ENCODE measurements at places on chromosomes 16 and 17.

DNA sequence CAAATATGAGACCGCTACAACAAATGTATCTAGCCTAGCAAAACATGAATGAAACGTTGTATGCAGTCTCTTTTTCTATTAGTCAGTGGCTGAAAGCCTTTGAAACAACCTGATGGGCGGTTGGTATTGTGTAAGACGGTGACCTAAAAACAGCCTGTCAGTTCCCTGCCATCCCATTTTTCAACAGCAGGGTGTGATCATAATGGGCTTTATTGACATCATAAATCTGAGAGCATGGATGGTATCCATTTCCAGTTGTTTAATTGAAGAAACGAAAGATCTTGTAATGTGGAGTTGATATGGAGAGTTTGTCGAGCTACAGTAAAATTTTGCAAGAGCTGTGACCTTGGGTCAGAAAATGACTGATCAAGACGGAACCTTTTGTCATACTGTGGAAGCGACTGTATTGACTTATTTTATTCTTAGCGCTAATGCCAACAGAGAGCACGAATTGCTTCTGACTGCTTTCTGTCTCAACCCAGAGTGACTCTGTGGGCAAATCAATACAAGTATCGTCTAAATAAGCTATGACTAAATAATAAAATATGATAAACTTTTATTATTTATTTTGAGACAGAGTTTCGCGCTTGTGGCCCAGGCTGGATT is 12.3 kb upstream of the MEIOB start:
- no peak for DNase-seq

DNA sequence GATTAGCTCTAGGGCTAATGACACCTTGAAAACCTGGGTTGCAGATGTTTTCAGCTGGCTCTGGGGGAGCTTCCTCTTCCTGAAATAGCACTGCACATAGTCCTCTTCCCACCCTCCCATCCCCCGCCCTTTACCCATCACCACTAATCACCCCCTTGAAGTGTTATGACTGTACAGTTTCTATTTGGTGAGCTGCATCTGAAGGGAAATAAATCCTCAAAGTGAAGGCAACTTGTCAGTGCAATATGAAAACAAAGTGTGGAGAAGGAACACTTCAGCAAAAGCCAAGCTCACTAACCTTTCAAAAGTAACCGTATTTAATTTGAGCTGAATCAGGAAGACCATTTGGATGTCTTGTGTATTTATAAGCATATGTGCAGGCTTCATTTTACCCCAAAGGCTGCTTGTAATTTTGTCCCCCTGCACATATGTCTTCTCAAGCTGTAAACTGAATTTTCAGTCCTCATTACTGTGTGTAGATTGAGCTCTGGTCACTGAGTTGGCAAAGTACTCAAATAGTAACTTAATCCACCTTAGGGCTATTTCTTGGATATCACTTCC is 44.1 kb upstream of the CA10 start:
- no peak for DNase-seq

DNA sequence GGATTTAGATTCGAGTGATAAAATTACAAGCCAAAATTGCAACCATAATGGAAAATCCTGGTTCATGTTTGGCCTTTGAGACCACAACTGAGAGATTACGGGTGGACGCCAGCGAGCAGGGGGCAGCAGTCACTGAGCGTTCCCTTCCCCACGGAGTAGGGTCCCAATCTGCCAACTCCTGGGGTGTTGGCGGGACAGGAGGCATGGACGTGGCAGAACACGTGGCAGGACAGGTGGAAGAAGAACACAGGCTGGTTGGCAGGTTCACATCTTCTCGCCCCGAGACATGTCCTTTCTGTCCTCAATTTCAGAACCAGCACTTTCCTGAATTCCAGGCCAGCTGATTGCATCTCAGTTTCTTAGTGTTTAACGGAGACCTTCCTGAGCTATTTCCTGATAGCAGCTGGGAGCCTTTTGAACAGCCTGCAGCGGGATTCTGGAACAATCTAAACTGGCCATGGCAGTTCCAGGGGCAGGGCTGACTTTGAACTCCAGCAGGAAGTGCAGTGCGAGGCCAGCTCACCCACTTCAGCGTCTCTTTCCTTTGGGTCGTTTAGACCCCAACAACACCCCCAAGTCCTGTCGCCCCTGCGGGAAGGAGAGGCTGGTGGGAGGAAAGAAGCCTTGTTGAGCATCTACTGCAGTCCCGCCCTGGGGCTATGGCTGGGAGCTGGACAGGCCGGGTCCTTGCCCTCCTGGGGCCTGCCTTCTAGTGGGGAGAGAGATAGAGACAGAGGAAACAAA is 159.1 kb upstream of the FOXF1 start:
- no peak for DNase-seq

- DNase-seq, result no peak
Observed at GRCh38 chr16:3554351-3554928, 22.8 kb downstream of the NLRC3 start.

DNA sequence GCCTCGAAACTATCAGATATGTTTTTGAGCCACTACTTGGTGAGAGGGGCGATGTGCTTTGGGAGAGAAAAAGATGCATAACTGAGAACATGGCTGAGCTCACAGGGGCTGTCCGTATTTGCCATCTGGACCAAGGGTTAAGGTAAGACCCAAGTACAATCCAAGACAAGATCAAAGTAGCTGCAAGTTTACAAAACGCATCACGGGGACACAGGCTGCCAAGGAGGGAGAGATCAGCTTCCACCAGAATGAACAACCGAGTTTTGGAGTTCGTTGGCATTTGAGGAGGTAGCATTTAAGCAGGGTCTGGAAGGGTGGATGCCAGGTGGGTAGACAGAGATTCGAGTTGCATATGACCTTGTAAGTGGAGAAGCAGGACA is 2.2 kb downstream of the PITPNC1 start:
- DNase-seq, result no peak

DNA sequence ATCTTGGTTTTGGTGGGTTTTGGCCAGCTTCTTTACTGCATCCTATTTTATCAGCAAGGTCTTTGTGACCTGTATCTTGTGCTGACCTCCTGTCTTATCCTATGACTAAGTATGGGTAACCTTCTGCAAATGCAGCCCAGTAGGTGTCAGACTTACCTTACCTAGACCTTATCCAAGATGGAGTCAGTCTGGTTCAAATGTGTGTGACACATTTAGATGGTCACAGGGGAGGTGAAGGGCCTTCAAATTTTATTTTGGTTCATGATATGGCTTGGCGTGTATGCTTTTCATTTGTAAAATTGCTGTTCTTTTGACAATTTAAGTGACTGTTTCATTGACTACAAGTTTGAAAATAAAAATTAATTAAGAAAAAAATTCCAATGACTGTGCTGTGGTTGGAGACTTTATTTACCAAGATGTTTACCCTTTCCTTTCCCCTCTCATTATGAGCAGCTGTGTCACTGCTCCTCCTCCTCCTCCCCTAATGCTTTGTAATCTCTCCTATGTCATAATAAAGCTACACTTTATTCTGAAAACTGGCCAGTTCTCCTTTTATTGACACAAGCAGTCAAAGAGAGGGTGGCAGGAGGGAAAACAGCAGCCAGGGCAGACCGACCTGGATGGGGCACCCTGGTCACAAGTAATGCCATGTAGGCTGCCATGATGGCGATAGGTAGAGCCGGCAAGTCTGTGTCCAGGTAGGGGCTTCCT is 49.4 kb downstream of the TNFRSF13B start:
- no peak for DNase-seq

GRCh38 chr16:27495191-27495590 is 54.5 kb downstream of the GTF3C1 start:
- DNase-seq, result no peak

DNA sequence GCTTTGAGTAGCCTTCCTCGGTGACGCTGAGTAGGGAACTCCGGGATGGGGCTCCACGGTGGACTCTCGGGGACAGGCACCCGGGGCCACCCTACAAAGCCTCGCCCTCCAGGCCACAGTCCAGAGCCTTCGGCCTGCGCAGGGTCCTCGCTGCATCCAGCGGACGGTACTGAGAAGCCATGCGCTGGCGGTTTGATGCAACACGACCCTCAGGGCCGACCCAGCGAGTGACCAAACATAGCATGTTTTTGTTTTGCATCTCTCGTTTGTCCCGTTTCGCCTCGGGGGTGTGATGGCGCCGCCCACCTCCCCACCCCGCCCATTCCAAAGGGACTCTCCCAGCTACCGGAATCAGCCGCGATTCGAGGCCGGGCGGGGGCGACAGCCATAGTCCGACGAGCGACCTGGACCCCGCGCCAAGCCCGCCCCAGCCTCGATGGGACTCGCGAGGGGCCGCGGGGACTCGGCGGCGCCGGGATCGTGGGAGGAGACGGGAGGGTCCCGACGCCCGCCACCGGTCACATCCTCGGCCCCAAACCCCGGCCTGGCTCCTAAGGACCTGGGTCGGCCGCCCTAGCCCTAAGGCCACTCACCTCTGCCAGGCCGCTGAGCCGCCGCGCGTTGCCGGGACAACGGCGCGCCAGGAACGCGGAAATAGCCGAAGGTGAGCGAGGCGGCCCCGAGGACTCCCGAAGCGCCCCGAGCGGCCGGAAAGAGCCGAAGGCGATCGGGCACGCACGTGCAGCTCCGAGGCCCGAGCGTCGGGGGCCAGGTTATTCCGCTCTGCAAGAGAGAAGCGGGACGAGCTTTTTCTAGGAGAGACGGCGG is 1.6 kb downstream of the IFT140 start:
- peak; percentile 96 for DNase-seq

GRCh38 chr16:85573696-85574641 is 39.2 kb upstream of the GSE1 start:
- no peak for DNase-seq

DNA sequence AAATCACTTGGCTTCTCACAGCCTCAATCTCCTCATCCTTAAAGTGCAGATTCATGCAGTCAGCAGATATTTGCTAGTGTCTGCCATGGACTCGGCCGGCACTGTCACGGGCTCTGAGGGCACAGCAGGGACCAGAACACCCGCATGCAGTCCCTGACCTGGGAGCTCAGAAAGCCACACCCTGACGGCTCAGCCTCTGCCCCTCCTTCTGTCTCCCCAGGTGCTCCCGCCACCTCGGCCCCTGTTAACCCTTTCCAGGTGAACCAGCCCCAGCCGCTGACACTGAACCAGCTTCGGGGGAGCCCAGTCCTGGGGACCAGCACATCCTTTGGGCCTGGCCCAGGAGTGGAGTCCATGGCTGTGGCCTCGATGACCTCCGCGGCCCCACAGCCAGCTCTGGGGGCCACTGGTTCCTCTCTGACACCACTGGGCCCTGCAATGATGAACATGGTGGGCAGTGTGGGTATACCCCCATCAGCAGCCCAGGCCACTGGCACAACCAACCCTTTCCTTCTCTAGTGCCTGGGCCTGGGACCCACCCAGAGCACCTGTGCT is 28.7 kb downstream of the B9D1 start:
- DNase-seq, result no peak

DNA sequence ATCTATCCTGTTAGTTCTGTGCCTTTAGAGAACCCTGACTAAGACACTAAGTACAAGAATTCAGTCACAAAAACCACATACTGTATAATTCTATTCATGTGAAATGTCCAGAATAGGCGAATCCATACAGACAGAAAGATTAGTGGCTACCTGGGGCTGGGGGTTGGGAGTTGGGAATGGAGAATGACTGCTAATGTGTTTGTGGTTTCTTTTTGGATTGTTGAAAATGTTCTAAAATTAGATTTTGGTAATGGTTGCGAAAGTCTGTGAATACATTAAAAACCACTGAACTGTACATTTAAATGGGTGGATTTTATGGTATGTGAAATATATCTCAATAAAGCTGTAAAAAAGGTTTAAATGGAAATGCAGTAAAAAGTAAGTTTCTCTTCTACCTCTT is 80.4 kb upstream of the AKTIP start:
- no peak for DNase-seq

DNA sequence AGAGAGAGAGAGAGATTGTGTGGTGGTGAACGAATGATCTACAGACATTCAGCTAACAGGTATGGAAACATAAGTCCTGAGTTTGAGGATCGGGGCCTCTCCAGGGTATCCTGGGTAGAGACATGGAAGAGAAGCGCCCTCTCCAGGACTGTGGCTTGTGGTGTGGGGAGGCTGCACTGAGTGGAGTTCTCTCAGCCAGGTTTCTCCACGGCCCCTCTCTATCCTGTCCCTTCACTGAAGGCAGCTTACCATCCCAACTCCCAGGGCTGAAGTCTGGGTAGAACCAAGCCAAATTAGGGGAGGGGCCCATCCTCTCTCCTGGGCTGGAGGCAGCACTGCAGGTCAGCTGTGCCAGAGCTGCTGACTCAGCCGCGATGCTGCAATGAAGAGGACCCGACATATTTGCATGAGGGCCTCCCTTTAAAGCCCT is 6.2 kb downstream of the C1QL1 start:
- no peak for DNase-seq

DNA sequence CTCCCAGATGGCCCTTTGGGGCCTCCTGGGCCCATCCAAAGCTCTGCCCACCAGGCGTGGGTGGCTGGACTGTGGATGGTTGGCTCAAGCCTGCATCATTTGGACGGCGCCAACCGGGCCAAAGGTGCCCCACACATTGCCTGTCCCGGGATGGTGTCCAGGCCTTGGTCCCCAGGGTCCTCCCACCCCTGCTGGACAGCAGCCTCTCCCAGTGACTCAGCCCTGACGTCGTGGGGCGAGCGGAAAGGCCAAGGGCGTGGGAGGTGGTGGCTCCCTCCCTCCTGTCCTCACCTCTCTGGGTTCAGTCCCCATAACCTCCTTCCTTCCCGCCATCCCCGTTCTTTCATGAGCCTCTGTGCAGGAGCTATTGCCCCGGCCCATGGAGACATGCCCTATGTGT is 42.1 kb upstream of the DLX4 start:
- no peak for DNase-seq

DNA sequence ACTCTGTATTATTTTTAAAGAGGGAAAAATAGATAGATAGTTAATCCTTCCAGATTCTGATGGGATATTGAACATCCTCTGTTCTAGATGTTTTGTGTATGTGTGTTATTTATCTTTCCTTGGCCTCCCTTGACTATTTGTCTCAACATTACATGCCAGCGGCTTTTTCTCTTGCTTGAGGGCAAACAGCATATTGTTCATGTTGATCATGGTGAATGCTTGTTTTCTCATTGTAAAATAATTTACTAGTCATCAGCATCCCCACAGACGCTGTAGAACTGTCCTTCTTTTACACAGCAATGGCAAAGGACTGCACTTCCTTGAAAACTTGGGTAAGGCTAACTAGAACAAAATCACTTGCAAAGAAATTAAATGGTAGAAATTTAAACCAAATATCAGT is 1376.4 kb upstream of the GOT2 start:
- DNase-seq, result no peak

DNA sequence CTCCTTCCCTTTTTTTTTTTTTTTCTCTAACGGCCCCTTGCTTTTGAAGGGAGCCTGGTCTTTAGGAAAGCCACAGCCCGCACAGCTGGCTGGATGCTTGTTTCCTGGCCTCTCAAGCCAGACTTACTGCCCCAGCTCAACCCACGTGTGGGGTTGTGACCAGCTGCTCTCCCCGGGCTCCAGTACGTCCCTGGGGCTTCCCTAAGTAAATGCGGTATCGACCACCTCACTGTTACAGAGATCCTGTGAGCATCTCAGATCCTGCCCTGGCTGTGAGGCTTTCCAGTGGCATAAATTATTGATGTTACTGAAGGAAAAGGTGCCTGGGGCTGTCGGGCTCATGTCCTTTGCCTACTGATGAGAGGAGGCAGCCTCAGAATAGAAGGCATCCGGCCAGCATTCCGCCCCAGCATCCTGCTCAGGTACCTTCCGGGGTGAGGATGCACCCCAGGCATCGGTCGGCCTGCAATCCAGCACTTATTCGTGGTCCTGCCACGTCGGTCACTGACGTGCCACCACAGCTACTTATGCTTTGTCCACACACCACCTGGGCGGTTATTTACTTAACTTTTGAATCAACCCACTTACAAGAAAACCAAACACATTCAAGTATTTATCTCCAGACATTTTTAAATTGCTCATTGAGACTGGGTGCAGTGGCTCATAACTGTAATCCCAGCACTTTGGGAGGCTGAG is 9.6 kb downstream of the GPRC5B start:
- DNase-seq, result no peak

GRCh38 chr17:50634224-50634914 is at the start of gene ABCC3:
ABCC3 (plus strand) TSS chr17:50634881; CDS start chr17:50634937, 56 bp downstream.
- DNase-seq, result peak; percentile 75

Measured in ecto neural progenitor cell (in vitro differentiated cells).